ENCODE measurements at places on chromosomes 5 and 9.

DNA sequence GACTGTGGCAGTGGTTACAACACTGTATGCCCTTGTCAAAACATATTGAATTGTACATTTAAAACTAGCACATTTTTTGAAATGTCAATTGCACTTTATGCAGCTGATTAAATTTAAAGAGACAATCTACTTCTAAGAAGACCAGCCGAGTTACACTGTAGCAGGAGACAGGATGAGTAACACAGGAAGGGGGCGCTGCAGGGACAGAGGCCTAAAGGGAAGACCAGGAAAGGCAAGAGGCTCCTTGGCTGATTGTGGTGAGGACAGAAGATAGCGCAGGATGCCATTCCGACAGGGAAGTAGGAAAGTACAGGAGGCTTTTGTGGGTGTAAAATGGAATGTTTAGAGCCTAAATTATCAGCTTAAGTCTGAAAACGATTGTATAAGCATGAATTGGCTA lies 28.2 kb upstream of the PPP2R2B start:
- no peak for DNase-seq

GRCh38 chr9:15763371-15763770 lies 210.5 kb downstream of the CCDC171 start:
- DNase-seq = no peak

- DNase-seq = no peak
These were observed 564.0 kb downstream of the IRX1 start for GRCh38 chr5:4159681-4160080.

- no peak for DNase-seq
These were observed 483.9 kb downstream of the KDM4C start for GRCh38 chr9:7241694-7242093.

- no peak for DNase-seq
These were observed 189.0 kb downstream of the HCN1 start for GRCh38 chr5:45507178-45507577.

DNA sequence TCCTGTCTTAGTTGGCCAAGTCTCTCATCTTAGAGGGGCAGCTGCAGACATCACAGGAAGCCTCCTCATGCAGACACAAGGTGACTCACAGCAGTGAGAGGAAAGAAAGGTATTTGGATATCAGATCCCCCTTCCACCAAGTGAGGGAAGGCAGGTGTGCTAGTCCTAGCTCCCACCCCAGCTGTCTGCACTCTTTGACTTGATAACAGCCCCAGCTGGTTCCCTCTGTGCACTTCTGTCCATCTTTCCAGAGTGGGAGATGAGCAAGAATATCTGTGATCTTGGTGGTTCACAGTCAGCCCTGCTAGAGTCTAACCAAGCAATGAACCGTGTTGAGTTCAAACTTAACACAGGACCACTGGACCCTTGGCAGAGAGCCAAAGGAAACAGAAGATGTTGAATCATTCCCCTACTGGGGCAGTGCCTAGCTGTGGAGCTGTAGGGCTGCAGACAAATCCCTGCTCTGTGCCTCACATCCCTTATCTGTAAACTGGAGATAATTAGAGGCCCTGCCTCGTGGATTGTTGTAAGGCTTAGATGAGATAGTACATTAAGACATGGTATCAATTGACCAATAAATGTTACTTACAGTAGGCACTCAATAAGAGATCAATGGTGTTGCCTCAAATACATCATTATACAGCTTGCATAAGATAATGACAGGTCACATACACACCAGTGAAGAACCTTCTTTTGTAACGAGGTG lies 39.1 kb downstream of the SH3RF2 start:
- no peak for DNase-seq

GRCh38 chr5:112878760-112879159 lies 17.7 kb downstream of the SRP19 start:
- DNase-seq = peak; percentile 93

DNA sequence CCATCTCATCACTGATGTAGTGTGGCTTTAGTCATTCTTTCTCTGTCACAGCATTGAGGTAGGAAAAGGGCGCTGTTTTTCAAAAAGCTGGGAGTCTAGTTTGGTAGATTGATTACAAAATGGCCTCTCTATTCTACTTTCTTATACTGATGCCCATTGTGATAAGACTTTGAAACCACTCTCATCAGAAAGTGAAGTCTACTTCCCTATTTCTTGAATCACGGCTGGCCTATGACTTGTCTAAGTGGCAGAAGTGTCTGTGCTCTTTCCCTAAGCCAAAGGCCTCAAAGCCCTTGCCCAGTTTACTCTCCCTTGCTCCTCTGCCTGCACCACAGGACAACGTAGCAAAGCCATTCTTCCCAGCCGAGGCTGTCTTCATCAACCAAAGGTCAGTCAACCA lies 83.0 kb upstream of the IL33 start:
- no peak for DNase-seq

- no peak for DNase-seq
These were observed 45.6 kb upstream of the SLC30A5 start for GRCh38 chr5:69048230-69048629.

DNA sequence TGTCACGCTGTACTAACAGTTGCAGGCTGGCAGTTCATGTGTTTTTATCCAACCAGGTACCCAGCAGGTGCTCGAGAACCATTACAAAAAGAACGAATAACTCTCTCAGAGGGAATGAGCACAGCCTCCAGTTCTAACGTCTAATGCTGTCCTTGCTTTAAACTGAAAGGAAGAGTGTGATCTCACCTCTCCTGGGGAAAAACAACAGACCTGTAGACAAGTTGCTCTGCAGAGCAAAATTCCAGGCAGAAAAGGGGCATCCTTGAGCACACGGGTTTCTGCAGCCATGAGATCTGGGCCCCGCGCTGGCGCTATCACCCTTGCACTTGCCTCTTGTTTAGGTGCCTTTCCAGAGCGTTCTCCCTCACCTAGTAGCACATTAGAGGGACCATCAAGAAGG lies 92.5 kb upstream of the DNAH5 start:
- no peak for DNase-seq

GRCh38 chr5:36073595-36074216 lies 7.0 kb upstream of the UGT3A2 start:
- peak; percentile 5 for DNase-seq

DNA sequence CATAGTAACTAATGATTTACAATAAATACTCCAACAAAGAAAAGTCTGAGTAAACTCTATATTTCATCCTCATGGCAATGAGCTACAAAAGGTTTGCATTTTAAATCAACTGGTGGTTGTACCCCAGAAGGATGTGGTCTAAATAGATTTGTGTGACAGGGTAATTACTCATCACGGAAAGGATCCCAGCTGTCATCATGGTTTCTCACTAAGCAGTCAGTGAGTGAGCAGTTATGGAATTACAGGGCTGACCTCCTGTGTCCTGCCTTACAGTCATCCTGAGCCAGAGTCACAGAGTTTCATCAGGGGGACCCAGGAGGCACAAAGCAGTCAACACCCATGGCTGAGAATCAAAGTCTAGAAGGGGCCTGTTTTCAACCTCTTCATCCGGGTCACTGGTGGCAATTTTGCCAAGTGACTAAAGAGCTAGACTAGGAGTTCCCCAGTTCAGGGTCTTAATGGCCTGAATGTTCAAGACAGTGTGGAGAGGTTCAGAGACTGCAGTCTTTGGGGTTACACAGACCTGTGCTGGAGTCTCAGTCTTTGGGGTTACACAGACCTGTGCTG lies 210.7 kb upstream of the SLC24A2 start:
- peak; percentile 35 for DNase-seq

DNA sequence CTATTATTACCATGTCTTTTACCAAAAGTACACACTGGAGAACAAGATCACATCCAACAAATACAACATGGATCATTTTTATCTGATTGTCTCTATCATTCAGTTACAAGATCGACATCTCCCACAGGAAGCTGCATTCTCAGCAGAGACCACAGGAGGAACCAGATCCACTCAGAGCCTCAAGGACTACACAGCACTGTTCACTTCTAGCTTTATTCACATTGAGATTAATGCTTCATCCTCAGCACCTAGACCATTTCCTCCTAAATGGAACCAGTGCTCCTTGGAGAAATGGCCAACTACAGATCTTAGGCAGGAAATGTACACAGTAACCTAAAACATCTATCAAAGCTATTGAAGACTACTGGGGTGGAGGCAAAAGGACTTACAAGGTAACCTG lies 13.3 kb upstream of the C5orf15 start:
- no peak for DNase-seq

DNA sequence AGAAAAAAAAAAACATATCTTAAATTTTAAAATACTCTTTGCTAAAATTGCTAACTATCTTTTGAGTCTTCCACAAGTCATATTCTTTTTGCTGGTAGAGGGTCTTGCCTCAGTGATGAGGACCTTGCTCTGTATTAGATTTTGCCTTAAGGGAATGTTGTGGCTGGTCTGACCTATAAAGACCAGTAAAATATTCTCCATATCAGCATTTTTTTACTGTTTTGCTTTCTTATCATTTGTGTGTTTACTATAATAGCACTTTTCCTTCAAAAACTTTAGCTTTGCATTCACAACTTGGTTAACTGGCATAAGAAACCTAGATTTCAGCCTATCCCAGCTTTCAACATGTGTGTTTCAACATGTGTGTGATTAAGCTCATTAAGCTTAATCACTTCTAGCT lies 224.7 kb upstream of the CDH18 start:
- no peak for DNase-seq

- DNase-seq = no peak
These were observed 5.7 kb upstream of the TRAF1 start for GRCh38 chr9:120932086-120932823.

GRCh38 chr5:155239803-155240202 lies 226.2 kb downstream of the KIF4B start:
- no peak for DNase-seq

GRCh38 chr5:73189871-73190376 lies 16.9 kb downstream of the TMEM174 start:
- no peak for DNase-seq

DNA sequence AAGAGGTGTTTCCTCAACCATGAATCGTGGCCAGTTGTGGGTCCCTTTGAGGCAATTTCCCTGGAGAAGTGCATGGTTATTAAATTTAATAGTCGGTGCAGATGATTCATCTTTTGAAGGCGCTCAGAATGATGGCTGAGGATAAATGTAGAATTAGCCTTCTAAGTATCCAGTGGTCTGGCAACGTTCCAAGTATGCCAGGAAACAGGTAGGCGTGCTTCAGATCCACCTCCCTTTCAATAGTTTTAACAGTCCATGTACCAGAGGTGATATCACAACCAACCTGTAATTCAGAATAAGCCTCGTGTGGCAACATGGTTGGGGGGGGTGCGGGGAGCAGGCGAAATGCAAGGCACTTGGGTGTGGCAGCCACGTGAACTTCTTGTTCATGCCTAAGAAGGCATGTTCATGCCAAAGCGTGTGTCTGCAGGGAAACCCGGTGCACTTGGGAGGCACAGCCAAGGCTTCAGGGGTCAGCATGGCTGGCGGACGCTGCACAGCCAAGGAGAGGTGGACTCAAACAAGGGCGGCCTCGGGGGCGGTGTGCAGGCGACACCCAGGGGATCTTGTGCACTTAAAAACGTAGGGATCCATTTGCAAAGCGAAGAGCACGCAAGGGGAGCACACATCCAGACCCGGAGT lies 5.2 kb upstream of the NKD2 start:
- peak; percentile 8 for DNase-seq

GRCh38 chr5:115661101-115661500 lies 35.3 kb upstream of the TMED7 start:
- no peak for DNase-seq

Data from CD4-positive, alpha-beta T cell treated with Interleukin-4 for 4 hours (primary cell).